Ascending aorta (tissue), 2 donors: ENCODE measurements at places on chromosomes 11 and 22. TPM values are rescaled to one million over a fixed set of nuclear protein-coding genes. Genes with fewer than 3 reads are reported as not detected.

The SERPING1 gene
- 607 TPM for total RNA-seq

GRCh38 chr11:75635066-75635862 is 33.6 kb downstream of the MAP6 start:
- no peaks in the 10 kb centered on the region for H3K27me3 ChIP-seq
- peak; percentile 72 for DNase-seq
- no peaks in the 10 kb centered on the region for H3K36me3 ChIP-seq
- H3K4me1 ChIP-seq: no peaks in the 10 kb centered on the region
- H3K4me3 ChIP-seq: no peak overlapping the region

The JAM3 gene
- 59.8 TPM for total RNA-seq

DNA sequence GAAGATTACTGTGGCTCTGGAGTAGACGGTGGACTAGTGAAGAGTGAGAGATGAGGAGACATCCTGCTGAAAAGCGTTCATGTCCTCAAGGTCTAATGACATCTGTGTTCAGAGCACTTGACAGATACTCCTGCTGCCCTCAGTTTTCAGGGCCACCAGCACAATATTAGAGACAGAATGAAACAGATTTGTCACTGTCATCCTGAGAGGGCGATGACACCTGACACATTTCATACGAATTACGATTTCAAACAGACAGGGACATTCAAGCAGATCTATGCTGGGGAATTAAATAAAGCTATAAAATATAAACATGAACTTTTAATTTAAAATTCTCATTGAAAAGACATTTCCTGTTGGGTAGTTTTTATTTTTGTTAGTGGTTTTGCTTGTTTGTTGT is 29.1 kb downstream of the SVIP start:
- no peaks in the 10 kb centered on the region for H3K27me3 ChIP-seq
- H3K4me3 ChIP-seq: no peak overlapping the region
- no peak overlapping the region for H3K27ac ChIP-seq
- H3K36me3 ChIP-seq: no peaks in the 10 kb centered on the region
- DNase-seq: no peak

The MISFA gene
- not detected for total RNA-seq

- no peak overlapping the region for H3K4me3 ChIP-seq
- peaks cover 9% of the 10 kb centered on the region for H3K4me1 ChIP-seq
- no peaks in the 10 kb centered on the region for H3K36me3 ChIP-seq
- no peaks in the 10 kb centered on the region for H3K27me3 ChIP-seq
Measured at GRCh38 chr11:10288881-10289764, 4.9 kb downstream of the SBF2 start.

DNA sequence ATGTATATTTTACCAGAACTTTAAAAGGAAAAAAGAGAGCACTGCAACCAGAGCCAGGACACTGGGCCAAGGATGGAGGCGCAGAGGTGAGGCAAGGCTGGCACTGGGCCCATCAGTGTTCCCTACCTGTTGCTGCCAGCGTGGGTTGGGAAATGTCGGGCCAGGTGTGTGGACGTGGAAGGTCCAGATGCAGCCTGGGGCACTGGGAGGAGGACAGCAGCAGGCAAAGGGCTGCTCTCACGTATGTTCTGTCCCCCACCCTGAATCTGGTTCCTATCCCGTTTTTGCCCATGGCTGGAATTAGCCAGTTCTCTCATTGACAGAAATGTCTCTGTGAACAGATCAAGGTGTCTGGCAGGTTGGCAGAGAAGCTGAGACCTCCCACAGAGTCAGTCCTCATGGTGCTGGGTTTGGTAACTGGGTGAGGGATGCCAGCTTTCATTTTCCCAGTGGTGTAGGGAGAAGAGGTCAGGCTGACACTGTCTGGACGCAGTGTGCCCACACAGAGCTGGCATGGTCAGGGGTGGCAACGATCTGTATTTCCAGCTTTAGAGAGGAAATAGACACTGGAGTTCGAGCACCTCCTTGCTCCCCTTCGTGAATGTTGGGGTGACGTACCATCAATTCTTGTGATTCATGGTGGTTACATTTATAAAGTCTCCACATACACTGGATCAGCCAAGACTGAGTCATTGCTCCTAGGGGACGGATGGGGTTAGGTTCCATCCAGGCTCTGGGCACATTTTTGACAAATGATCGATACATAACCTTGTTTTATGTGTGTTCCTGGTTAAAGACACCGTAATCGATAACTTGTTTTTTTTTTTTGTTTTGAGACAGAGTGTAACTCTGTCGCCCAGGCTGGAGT is 4.3 kb upstream of the PNPLA3 start:
- DNase-seq: no peak
- H3K4me1 ChIP-seq: no peaks in the 10 kb centered on the region
- H3K27me3 ChIP-seq: peaks cover 7% of the 10 kb centered on the region
- no peaks in the 10 kb centered on the region for H3K36me3 ChIP-seq
- H3K4me3 ChIP-seq: no peak overlapping the region
- H3K27ac ChIP-seq: no peak overlapping the region

The CWF19L2 gene
- total RNA-seq: 10.2 TPM

DNA sequence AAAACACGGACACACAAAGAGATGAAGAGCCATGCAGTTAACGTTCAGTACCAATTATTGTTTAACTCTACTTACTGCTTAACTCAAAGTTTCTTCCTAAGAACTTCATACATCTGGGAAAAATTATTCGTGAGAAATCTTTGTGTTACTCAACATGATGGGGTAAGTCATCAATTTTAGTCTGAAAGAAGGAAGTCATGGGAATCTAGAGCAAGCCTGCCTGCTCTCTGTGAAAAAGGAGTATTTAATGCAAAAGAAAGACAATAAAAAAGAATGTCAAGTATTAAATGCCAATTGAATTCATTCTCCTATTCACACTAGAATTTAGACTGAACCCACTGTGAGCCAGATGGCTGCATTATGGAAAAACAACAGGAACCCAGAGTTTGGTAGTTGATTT is 16.0 kb downstream of the TMEM123 start:
- no peak for DNase-seq
- H3K36me3 ChIP-seq: no peaks in the 10 kb centered on the region
- no peaks in the 10 kb centered on the region for H3K4me1 ChIP-seq
- H3K4me3 ChIP-seq: no peak overlapping the region
- H3K27me3 ChIP-seq: no peaks in the 10 kb centered on the region

DNA sequence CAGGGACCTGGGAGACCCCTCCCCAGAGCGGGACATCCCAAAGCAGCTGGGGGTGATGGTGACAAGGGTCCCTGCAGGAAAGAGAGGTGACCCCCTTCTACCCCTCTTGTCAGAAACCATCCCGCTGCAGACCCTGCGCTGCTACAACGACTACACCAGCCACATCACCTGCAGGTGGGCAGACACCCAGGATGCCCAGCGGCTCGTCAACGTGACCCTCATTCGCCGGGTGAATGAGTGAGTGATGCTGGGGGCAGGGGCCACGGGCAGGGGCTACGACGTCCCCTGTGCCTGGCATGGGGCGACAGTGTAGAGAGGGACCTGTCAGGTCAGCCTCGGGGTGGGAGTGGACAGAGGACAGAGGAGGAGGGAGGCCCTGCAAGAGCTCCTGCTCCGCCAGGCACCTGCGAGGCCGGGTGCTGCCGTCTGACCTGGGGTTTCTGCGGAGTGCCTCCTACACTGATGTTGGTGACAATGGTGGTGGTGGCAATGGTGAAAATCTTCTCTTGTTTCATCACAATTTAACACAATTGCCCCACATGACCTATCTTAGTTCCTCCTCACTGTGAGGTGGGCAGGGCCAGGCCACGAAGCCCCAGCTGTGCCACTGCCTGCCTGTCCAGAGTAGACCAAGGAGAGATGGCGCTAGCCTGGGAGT is 9.8 kb downstream of the CSF2RB start:
- H3K27me3 ChIP-seq: no peaks in the 10 kb centered on the region
- peak; percentile 54 for DNase-seq
- H3K36me3 ChIP-seq: no peaks in the 10 kb centered on the region
- H3K4me3 ChIP-seq: no peak overlapping the region
- H3K27ac ChIP-seq: no peak overlapping the region

GRCh38 chr11:24708616-24709015 is 211.8 kb downstream of the LUZP2 start:
- no peak overlapping the region for H3K27ac ChIP-seq
- no peaks in the 10 kb centered on the region for H3K27me3 ChIP-seq
- H3K4me1 ChIP-seq: no peaks in the 10 kb centered on the region
- no peak for DNase-seq
- H3K4me3 ChIP-seq: no peak overlapping the region

- no peaks in the 10 kb centered on the region for H3K27me3 ChIP-seq
- H3K36me3 ChIP-seq: no peaks in the 10 kb centered on the region
- no peak overlapping the region for H3K27ac ChIP-seq
- H3K4me3 ChIP-seq: no peak overlapping the region
- DNase-seq: no peak
- peaks cover 16% of the 10 kb centered on the region for H3K4me1 ChIP-seq
Measured at GRCh38 chr11:86486261-86487030, 111.8 kb downstream of the CCDC81 start.

- H3K27ac ChIP-seq: peak overlapping the region; percentile 82
- H3K27me3 ChIP-seq: no peaks in the 10 kb centered on the region
- H3K36me3 ChIP-seq: no peaks in the 10 kb centered on the region
Measured at GRCh38 chr22:27865496-27865895, 53.6 kb downstream of the PITPNB start.

GRCh38 chr11:61685617-61685967 is 5.4 kb downstream of the DAGLA start:
- H3K27ac ChIP-seq: no peak overlapping the region
- no peak overlapping the region for H3K4me3 ChIP-seq
- peaks cover 4% of the 10 kb centered on the region for H3K27me3 ChIP-seq
- H3K36me3 ChIP-seq: no peaks in the 10 kb centered on the region

GRCh38 chr11:20669820-20670684 is 666 bp downstream of the NELL1 start:
- no peak overlapping the region for H3K4me3 ChIP-seq
- no peaks in the 10 kb centered on the region for H3K27me3 ChIP-seq
- no peak overlapping the region for H3K27ac ChIP-seq
- DNase-seq: no peak
- H3K36me3 ChIP-seq: no peaks in the 10 kb centered on the region

The CHRNA10 gene
- total RNA-seq: not detected

The MFRP gene
- not detected for total RNA-seq

DNA sequence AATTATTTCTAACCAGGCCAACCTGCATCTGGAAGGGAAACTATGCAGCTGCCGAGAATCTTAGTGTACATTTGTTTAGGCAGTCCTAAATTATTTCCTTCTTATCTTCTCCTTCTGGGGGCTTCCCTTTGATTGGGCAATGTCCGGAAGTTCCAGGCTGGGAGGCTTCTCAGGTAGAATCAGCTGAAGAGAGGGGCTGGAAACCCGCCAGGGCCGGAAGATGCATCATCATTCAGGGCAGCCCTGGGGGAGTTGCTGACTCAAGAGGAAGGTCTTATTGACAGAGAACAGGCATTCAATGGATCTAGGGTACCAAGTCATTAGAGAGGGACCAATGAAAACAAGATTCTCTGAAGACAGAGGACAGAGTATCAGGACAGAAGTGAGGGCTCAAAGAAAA is 150.7 kb downstream of the BLID start:
- H3K36me3 ChIP-seq: no peaks in the 10 kb centered on the region
- no peak for DNase-seq
- no peaks in the 10 kb centered on the region for H3K4me1 ChIP-seq
- H3K4me3 ChIP-seq: no peak overlapping the region

GRCh38 chr11:120914021-120914420 is 109.9 kb upstream of the TBCEL start:
- peaks cover 2% of the 10 kb centered on the region for H3K27me3 ChIP-seq
- H3K27ac ChIP-seq: no peak overlapping the region
- H3K4me1 ChIP-seq: no peaks in the 10 kb centered on the region
- no peaks in the 10 kb centered on the region for H3K36me3 ChIP-seq

The ART1 gene
- total RNA-seq: 5.6 TPM

- no peak overlapping the region for H3K27ac ChIP-seq
- H3K36me3 ChIP-seq: peaks cover 33% of the 10 kb centered on the region
- H3K27me3 ChIP-seq: no peaks in the 10 kb centered on the region
- H3K4me3 ChIP-seq: no peak overlapping the region
- H3K4me1 ChIP-seq: no peaks in the 10 kb centered on the region
- DNase-seq: no peak
Measured at GRCh38 chr11:66652651-66653050, 14.1 kb downstream of the RBM4 start.

The PLAAT5 gene
- total RNA-seq: 0.21 TPM

DNA sequence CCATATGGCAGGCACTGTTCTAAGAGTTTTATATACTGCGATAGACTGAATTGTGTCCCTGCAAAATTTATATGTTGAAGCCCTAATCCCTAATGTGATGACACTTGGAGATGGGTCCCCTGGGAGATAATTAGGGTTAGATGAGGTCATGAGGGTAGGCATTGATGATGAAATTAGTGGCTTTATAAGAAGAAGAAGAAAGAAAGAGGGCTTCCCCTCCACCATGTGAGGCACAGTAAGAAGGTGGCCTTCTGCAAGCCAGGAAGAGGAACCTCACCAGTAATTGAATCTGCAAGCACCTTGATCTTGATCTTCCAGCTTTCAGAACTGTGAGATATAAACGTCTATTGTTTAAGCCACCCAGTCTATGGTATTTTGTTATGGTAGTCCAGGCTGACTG is 46.6 kb upstream of the TENM4 start:
- no peaks in the 10 kb centered on the region for H3K36me3 ChIP-seq
- no peak for DNase-seq

The FADS1 gene
- total RNA-seq: 47.1 TPM

The MYO18B gene
- 12.0 TPM for total RNA-seq
